ENCODE measurements at places on chromosomes 1 and 21. TPM values are rescaled to one million over a fixed set of nuclear protein-coding genes. Genes with fewer than 3 reads are reported as not detected.

DNA sequence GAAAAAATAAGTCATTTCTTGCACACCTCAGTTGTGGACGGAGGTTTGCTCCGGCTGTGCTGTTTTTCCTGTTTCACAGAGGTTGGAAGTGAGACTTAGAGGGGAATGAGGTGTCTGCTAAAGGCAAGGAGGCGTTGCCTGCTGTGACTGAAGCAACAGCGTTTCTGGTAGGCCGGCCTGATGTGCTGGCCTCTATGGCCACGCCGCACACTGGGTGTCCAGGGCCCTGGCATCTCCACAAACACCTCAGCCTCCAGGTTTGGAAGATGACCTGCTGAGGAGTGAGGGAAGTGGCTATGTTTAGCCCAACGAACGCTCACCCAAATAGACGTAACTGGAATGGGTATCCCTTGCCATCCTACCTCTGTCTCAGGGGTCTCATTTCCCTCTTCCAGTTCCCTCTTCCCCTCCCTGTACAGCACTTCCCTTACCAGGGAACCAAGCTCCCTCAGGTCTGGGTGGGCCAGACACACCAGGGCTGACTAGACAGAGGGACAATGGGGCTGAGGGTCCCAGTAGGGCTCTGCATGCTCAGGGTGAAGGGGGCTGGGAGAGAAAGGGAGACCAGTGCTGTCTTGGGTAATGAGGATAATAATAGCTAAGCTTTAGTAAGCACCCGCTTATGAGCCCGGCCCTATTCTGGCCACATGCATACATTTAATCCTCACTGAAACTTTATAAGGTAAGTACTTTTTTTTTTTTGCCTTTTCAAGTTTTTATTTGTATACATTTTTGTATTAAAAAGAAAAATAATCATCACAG lies 11.9 kb downstream of the CACNA1S start:
- DNase-seq = no peak

GRCh38 chr1:206569556-206569955 lies 42.7 kb downstream of the EIF2D start:
- DNase-seq = peak; percentile 47

DNA sequence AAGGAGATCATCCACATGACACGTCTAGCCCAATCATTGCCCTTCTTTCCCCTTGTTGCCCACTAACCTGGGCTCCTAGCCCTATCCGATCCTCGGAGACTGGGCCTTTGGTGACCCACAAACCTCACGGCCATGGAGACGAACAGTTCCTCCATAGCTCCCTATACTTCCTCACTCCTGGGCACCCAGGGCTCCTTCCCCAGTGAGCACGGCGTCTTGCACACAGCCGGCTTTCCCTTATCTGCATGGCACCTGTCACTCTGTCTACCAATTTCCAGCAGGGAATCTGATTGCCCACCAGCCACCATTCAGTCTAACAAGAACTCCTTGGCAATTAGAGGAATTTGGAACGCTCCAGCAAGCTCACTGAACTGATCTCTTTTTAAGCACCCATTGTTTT lies 3.1 kb downstream of the GNG4 start:
- no peak for DNase-seq

DNA sequence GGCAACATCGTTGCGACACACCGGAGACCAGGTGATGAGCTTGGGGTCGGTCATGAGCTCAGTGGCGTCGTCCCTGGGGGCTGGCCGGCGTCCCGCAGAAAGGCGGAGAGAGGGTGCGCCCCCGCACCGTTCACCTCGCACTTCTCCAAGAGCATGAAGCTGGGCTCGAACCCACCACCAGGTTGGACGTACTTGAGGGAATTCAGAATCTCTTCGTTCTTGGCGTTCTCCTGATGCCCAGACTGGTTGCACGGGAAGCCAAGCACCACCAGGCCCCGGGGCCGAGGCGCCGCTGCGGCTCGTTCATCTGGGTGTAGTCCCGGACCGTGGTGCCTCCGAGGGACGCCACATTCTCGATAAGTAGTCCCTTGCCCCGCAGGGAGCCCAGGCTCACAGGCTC lies 176.6 kb upstream of the ADAMTS5 start:
- DNase-seq = no peak

- no peak for DNase-seq
These were observed 44.8 kb upstream of the SGIP1 start for GRCh38 chr1:66489151-66489550.

- no peak for DNase-seq
These were observed 222.3 kb downstream of the TPR start for GRCh38 chr1:186152620-186153239.

GRCh38 chr21:45169682-45170081 lies 95.3 kb downstream of the ADARB1 start:
- DNase-seq = no peak

FAM110D gene
- not detected for total RNA-seq

GCSAML gene
- total RNA-seq = not detected

TP73 gene
- total RNA-seq = 0.20 TPM

COL16A1 gene
- total RNA-seq = 0.17 TPM

SLC45A3 gene
- total RNA-seq = 0.26 TPM

Measured in activated naive CD4-positive, alpha-beta T cell treated with anti-CD3 and anti-CD28 coated beads for 36 hours (primary cell).